ENCODE measurements at places on chromosomes 2 and 18. TPM values are rescaled to one million over a fixed set of nuclear protein-coding genes. Genes with fewer than 3 reads are reported as not detected.

RFTN2 gene
- total RNA-seq: 18.7 TPM

CCL20 gene
- not detected for total RNA-seq

NYAP2 gene
- total RNA-seq: 12.5 TPM

ITGB6 gene
- total RNA-seq: not detected

TTR gene
- 0.25 TPM for total RNA-seq

MXD1 gene
- total RNA-seq: 10.6 TPM

EFHD1 gene
- 2.7 TPM for total RNA-seq

GREB1L gene
- 0.74 TPM for total RNA-seq
